ENCODE measurements at places on chromosomes 11 and 22. TPM values are rescaled to one million over a fixed set of nuclear protein-coding genes. Genes with fewer than 3 reads are reported as not detected.
A peak's percentile ranks its signal among the peaks of the same experiment; 100 is the strongest.

- H3K4me1 ChIP-seq = no peaks in the 10 kb centered on the region
- no peak for DNase-seq
- no peak overlapping the region for H3K27ac ChIP-seq
- no peak overlapping the region for H3K4me3 ChIP-seq
- H3K27me3 ChIP-seq = peaks cover 36% of the 10 kb centered on the region
Observed at GRCh38 chr11:134466156-134466555, 54.1 kb upstream of the B3GAT1 start.

DNA sequence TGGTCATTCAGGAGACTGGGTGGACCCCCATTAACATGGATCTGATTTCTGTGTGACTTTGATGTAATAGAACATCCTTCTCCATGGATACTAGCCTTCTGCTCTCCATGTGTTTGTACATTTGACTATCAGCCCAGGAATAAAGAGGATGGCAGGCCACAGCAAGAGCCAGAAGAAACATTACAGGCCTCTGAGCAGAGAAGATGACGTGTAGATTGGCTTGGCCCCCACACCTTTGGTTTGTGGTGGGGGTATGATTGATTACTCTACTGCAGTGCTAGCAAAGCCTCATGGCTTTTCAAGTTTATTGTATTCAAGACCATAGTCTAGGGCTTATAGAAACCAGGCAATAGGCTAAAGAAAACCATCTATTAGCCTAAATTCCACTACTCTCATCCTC, 77.0 kb downstream of the GRAMD1B start:
- H3K27ac ChIP-seq = peak overlapping the region; percentile 2
- no peaks in the 10 kb centered on the region for H3K36me3 ChIP-seq
- DNase-seq = no peak

- H3K36me3 ChIP-seq = peaks cover 1% of the 10 kb centered on the region
- H3K4me1 ChIP-seq = peaks cover 29% of the 10 kb centered on the region
- H3K27ac ChIP-seq = no peak overlapping the region
- no peak overlapping the region for H3K4me3 ChIP-seq
- no peak for DNase-seq
- H3K27me3 ChIP-seq = no peaks in the 10 kb centered on the region
Observed at GRCh38 chr11:46475051-46475925, 83.7 kb upstream of the CHRM4 start.

DNA sequence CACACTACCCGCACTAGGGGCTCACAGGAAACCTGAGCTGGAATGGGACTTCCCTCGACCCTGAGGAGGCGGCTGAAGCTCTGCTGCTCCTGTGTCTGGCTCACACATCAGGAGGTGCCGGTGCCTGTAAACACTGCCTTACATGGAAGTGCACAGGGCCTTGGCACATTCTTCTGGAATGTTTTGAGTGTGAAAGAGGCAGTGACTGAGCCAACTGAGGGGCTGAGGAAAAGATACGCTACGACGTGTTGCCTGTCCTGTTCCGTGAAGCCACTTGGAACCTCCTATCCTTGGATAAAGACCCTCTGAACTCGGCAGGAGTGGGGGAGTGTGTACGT, 10.5 kb downstream of the TXN2 start:
- peaks cover 10% of the 10 kb centered on the region for H3K36me3 ChIP-seq
- no peaks in the 10 kb centered on the region for H3K27me3 ChIP-seq
- H3K27ac ChIP-seq = no peak overlapping the region
- peaks cover 24% of the 10 kb centered on the region for H3K4me1 ChIP-seq
- DNase-seq = no peak
- no peak overlapping the region for H3K4me3 ChIP-seq

DNA sequence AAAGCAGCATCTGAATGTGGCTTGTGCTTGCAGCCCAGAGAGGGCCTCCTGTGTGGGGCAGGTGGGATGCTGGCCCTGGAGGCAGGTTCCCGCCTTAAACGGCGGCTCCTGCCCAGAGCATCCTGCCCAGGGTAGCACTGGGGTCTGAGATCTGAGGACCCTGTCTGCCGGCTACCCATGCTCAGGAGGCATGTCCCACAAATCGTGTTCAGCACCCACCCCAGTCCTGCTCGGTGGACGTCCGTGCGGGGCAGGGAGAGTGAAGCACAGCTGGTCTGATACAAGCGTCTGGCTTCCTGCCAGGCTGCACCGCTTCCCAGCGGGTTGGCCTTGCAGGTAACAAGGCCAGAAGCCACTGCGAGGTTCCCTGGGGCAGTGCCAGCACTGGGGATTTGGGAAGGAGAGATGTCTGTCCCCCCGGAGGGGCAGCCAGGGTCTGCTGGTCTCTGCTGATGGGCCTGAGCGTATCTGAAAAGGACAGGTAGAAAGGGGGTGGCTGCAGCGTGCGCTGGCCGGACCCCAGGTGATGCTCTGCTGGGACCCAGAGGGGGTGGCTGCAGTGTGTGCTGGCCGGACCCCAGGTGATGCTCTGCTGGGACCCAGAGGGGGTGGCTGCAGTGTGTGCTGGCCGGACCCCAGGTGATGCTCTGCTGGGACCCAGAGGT, 3.6 kb downstream of the TRABD start:
- H3K27me3 ChIP-seq = no peaks in the 10 kb centered on the region
- H3K27ac ChIP-seq = peak overlapping the region; percentile 98
- peaks cover 21% of the 10 kb centered on the region for H3K36me3 ChIP-seq

DNA sequence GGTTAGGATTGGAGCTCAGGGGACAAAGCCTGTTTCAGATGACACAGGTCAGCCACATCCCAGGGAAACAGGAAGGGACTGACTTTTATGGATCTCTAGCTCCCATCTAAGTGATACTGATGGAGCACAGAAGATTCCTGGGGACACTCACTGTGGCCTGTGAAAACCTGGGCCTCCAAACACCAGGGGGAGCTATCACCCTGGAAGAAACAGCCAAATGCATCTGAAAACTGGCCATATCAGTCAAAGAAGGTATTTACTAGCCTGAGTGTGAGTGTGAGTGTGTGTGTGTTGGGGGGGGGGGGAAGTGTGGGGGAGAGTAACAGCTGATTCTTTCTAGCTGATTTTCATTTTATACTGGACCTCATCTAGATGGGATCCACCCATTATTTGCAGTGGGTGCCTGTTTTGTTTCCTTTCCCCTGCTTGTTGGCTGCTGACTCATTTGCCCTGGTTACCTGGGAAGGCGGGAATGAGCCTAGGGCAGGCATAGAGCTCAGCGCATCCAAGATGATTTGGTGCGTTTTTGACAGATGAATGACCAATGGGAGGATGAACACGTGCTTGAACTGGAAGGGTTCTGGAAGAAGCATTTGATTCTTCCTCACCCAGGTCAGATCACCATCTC, 284.0 kb downstream of the KIRREL3 start:
- peak; percentile 15 for DNase-seq
- H3K4me1 ChIP-seq = no peaks in the 10 kb centered on the region
- no peaks in the 10 kb centered on the region for H3K36me3 ChIP-seq
- H3K27ac ChIP-seq = no peak overlapping the region
- H3K4me3 ChIP-seq = no peak overlapping the region

GRCh38 chr22:20998411-20999336, 3.2 kb downstream of the THAP7 start:
- H3K4me3 ChIP-seq = no peak overlapping the region
- H3K4me1 ChIP-seq = peaks cover 14% of the 10 kb centered on the region
- H3K27ac ChIP-seq = peak overlapping the region; percentile 16

GRCh38 chr22:45649809-45650208, 21.8 kb upstream of the ATXN10 start:
- no peak overlapping the region for H3K4me3 ChIP-seq
- H3K27me3 ChIP-seq = peaks cover 23% of the 10 kb centered on the region
- no peaks in the 10 kb centered on the region for H3K36me3 ChIP-seq
- no peak overlapping the region for H3K27ac ChIP-seq

DNA sequence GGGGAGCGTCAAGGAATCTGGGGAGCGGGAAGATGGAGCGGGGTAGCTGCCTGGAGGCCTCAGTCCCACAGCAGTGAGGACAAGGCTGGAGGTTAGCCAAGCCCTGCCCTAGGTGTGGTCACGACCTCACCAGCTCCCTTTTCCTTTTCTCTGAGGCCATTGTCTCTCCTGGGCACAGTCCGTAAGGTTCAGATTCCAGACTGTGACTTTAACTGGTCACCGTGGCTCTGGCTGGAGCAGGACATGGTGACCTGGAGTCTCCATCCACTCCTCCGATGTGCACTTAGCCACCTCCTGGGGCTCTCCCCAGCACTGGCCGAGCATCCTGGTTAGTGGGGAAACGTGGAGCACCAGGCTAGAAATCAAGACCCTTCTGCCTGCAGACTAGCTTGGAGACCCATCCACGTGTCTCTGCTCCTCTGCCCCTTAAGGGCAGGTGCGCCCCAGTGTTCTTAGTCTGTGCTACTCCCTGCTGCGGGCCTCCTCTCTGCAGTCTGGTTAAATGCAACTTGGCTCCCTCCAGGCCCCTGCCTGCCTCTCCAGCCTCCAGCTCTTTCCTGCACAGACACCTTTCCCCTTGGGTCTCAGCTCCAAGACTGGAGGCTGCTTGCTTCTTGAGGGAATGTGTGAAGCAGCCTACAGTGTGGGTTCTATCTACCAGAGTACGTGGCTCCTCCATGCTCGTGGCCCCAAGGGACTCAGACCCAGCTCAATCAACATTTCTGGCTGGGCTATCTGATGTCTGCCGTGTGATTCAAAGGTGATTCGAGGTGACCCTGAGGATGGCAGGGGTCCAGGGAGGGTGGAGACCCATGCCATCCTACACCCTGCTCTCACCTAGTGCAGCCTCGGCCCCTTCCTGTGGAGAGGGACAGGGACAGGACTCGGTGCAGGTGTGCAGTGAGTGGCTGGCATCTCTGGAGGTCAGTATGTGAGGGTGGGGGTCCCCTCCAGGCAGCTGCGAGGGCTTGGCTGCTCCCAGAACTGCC, 5.2 kb downstream of the SLC25A1 start:
- H3K4me1 ChIP-seq = peaks cover 26% of the 10 kb centered on the region
- peak overlapping the region; percentile 93 for H3K4me3 ChIP-seq
- no peak for DNase-seq

DNA sequence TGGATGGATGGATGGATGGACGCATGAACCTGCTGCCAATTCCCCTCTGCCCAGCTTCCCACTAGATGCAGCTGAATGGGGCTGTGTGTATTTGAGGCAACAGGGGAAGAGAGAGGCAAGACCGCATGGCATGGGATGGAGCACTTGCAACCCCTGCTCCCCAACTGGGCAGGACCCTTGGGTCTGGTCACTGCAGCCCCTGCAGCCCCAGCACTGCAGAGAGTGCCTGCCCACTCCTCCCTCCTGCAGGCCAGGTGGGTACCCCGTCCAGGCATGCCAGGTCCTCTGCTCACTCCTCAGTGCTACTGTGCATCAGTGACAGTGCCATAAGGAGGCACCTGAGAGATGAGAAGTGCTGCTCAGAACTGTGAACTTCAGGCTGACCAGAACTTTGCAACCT, 40.3 kb downstream of the OSBPL5 start:
- no peaks in the 10 kb centered on the region for H3K4me1 ChIP-seq
- no peak for DNase-seq
- H3K4me3 ChIP-seq = no peak overlapping the region
- no peak overlapping the region for H3K27ac ChIP-seq
- no peaks in the 10 kb centered on the region for H3K27me3 ChIP-seq

DNA sequence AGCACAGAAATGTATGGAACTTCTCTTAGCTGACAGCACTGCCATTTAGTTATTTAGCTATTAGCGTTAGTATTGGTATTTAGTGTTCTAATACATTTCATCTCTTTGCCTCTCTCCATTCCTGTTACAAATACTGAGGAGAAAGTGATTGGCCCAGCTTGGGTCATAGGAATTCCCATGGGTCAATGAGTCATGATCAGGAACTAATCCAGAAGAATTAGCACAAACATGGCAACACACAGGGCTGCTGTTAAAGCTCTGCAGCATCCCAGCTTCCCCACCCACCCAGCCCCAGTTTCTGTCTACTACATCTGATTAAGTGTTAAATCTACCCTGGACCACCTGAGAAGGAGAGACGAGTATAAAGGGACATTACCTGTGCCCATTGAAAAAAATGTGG, 36.1 kb downstream of the PDGFD start:
- peaks cover 3% of the 10 kb centered on the region for H3K27me3 ChIP-seq
- DNase-seq = no peak
- no peaks in the 10 kb centered on the region for H3K4me1 ChIP-seq
- no peak overlapping the region for H3K27ac ChIP-seq

GRCh38 chr22:19909350-19910179, 32.0 kb upstream of the COMT start:
- H3K36me3 ChIP-seq = peaks cover 21% of the 10 kb centered on the region
- H3K4me1 ChIP-seq = peaks cover 2% of the 10 kb centered on the region
- peak; percentile 75 for DNase-seq
- no peaks in the 10 kb centered on the region for H3K27me3 ChIP-seq

DNA sequence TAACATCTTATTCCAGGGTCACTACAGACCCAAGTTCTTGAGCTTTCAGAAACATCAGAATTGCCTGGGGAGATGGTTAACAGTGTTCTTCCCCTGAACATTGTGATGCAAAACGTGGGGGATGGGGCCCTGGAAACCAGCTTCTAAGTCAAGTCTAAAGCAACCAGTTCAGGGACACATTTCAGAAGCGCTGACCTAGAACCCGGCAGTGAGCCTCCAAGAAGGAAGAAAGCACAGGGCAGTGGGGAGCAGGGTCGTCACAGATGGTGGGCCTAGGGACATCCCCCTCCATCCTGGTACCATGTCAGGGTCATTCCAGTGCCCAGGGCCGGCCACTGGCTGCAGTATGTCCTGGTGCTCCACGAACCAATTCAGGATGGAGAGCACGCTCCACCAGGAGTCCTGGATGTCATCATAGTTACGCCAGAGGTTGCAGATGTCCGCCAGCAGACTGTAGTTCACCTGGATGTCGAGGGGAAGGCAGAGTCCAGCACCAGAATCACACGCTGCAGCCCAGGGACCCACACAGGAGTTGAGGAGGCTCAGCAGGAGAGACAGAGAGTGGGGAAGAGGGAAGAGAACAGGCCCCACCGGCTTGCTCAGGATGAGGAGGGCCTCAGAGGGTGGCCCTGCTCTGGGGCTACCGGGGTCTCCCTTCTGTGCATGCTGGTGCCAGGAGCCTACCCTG, 5.0 kb downstream of the NAGA start:
- H3K27ac ChIP-seq = no peak overlapping the region
- peaks cover 15% of the 10 kb centered on the region for H3K36me3 ChIP-seq
- no peaks in the 10 kb centered on the region for H3K27me3 ChIP-seq

- H3K36me3 ChIP-seq = no peaks in the 10 kb centered on the region
- DNase-seq = no peak
- no peaks in the 10 kb centered on the region for H3K27me3 ChIP-seq
- no peak overlapping the region for H3K27ac ChIP-seq
Observed at GRCh38 chr22:20905415-20906386, 11.5 kb upstream of the CRKL start.

- peak overlapping the region; percentile 97 for H3K27ac ChIP-seq
- no peak for DNase-seq
- peaks cover 2% of the 10 kb centered on the region for H3K27me3 ChIP-seq
- H3K36me3 ChIP-seq = peaks cover 34% of the 10 kb centered on the region
- H3K4me3 ChIP-seq = peak overlapping the region; percentile 94
- H3K4me1 ChIP-seq = peaks cover 36% of the 10 kb centered on the region
Observed at GRCh38 chr11:119100246-119100970, 1.2 kb downstream of the DPAGT1 start.

- H3K27me3 ChIP-seq = peaks cover 12% of the 10 kb centered on the region
- no peak overlapping the region for H3K27ac ChIP-seq
- DNase-seq = no peak
- no peaks in the 10 kb centered on the region for H3K4me1 ChIP-seq
- H3K4me3 ChIP-seq = no peak overlapping the region
Observed at GRCh38 chr11:43268786-43269185, 43.0 kb upstream of the API5 start.

VPS37C gene
- 8.8 TPM for total RNA-seq

INS gene
- total RNA-seq = not detected

ADORA2A gene
- 45.1 TPM for total RNA-seq

ABTB2 gene
- total RNA-seq = 1.5 TPM

CDCA5 gene
- 130 TPM for total RNA-seq

ZNF408 gene
- 15.1 TPM for total RNA-seq

TTC38 gene
- total RNA-seq = 7.9 TPM

SYT13 gene
- total RNA-seq = not detected

ADM2 gene
- total RNA-seq = 7.5 TPM

All from activated naive CD8-positive, alpha-beta T cell treated with anti-CD3 and anti-CD28 coated beads for 36 hours (primary cell).